ENCODE measurements at places on chromosomes 13 and 19.
A peak's percentile ranks its signal among the peaks of the same experiment; 100 is the strongest.

DNA sequence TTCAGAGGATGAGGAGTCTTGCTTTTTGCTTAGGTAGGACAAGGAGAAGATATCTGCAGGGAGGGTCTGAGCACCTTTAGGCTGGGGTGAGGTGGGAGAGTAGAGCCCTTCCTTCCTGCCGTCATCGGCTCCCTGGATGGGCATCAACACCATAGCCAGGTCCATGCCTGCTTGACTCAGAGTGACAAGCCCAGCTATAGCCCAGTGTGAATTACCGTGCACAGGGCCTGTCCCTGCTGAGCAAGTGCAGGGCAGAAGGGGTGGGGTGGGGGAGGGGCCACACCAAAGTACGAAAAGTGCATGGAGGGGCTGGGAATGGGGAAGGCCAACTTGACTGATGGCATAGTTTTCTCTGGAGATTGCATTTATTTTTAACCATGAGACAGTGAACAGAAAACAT, 30.3 kb upstream of the RNF113B start:
- DNase-seq, result no peak

- DNase-seq, result peak; percentile 9
Observed at GRCh38 chr19:8580710-8581281, 3.6 kb upstream of the MYO1F start.

DNA sequence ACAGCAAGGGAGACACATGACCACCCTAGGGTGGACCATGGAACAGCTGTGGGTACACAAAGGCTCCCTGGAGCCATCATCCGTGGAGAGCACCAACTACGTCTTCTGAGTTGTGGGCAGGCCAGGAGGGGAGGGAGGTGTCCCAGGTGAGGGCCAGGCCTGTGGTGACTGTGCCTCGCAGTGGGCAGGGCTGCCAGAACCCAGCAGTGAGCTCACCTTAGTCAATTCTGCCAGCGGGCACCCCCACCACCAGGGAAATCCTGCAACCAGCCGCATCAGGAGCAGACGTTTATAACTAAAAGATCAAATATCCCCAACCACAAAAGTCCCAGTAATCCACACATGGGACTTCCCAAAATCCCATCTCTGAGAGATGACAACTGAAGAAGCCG, 19.6 kb downstream of the ELL start:
- DNase-seq, result no peak

DNA sequence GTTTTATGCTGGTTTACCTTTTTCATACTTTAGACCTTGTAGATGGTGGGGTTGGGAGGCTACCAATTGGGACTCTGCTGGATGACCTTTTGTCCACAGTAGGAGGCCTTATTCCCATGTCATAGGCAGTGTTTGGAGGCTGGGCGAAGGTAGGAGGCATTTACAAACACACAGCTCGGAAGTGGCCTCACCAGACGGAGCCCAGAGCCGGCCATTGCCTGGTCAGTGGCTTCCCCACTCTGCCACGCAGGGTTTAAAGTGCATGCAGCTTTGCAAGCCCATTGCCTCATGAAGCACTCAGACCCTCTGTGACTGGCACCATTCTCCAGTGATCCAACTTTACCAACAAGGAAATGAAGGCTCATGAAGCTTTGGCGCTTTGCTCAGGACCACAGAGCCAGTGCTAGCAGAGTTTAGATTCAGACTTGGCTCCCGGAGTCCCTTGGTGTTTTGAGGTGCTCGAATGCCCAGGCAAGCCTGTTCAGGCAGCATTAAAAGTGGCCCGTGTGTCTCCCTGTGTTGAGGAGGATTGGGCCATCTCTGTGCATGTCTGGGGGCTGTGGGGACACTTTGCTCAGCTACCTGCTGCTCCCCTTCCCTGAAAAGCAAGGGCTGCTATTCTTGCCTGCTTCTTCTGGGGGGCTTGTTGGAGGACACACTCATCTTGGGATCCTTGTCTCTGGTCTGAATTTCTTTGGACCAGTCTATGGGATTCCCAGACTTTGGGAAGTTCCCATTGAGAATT, 148.7 kb downstream of the ZNF536 start:
- DNase-seq, result no peak

DNA sequence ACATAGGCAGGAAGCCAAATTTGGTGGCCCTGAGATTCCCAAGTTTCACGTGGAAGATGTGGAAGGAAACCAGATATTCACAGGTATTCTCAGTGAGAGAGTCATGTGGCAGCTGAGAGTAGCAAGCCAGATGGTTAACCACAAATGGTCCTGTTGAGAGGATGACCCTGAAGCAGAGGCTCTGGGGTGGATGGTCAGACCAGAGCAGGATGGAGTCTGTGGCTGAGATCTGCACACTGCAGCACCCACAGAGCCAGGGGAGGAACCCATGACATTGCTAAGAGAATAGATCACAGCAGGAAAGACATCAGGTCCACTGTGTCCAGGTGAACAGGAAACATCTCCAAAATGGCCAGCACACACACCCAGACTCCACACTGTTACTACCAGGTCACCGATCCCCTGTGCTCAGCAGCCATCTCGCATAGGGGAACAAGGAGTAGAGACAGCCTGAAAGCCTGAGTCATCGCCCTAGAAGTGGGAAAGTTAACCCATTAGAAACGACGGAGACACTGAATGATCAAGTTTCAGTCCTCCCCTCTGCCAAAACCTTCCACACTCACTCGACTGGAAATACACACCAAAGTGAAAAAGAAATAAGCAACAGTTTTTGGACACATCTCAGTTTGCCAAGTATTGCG, 160.0 kb downstream of the RBM26 start:
- DNase-seq, result no peak

All from NCI-H774 (cell line).